ENCODE measurements at places on chromosomes 11 and 22.

DNA sequence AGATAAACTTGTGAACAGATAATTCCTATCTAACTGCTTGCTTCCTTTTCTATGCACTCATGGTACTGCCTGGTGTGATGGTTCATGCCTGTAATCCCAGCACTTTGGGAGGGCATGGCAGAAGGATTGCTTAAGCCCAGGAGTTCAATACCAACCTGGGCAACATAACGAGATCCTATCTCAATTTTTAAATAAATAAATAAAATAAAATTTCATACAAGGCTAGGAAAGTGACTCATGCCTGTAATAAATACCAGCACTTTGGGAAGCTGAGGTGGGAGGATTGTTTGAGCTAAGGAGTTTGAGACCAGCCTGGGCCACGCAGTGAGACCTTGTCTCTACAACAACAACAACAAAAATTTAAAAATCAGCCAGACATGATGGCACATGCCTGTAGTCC lies 166.6 kb downstream of the COMMD9 start:
- no peak for DNase-seq

GRCh38 chr11:4213746-4214145 lies 119.1 kb downstream of the RRM1 start:
- no peak for DNase-seq

DNA sequence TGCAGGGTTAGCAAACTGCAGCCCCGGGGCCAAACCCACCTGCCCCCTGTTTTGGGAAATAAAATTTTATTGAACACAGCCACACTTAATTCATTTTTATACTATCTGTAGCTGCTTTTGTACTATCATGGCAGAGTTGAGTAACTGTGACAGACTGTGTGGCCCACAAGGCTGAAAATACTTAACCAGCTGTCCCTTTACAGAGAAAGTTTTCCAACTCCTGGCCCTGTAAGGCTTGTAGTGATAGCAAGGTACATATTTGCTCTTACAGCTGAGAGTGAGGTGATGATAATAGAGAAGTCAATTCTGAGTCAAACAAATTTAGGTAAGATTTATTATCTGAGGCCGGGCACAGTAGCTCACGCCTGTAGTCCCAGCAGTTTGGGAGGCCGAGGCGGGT lies 87.4 kb upstream of the SLC6A5 start:
- DNase-seq: no peak

GRCh38 chr11:60879971-60880588 lies 12.7 kb downstream of the ZP1 start:
- no peak for DNase-seq

GRCh38 chr22:21013657-21014201 lies 1.2 kb upstream of the P2RX6 start:
- no peak for DNase-seq

- no peak for DNase-seq
Measured at GRCh38 chr11:125455851-125456250, 40.2 kb downstream of the FEZ1 start.

- no peak for DNase-seq
Measured at GRCh38 chr11:61512435-61512834, 3.9 kb downstream of the LRRC10B start.

GRCh38 chr11:114796954-114797721 lies 118.8 kb downstream of the NXPE2 start:
- no peak for DNase-seq

DNA sequence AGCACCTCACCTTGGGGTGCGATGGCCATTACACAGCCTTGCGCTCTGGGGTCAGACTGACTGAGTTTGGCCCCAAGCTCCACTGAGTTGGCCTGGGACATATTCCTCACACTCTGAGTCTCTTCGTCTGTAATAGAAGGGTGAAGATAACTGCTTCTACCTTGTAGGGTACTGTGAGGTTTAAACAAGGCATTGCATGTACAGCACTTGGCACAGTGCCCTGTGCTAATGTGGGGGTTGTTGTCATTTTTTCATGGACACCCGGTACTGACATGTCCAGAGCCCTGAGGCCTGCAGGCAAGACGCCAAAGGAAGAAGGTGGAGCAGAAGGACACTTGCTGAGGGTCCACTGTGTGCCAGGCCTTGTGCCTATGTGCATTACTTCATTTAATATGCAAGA lies 50.7 kb downstream of the OTOG start:
- DNase-seq: peak; percentile 1

DNA sequence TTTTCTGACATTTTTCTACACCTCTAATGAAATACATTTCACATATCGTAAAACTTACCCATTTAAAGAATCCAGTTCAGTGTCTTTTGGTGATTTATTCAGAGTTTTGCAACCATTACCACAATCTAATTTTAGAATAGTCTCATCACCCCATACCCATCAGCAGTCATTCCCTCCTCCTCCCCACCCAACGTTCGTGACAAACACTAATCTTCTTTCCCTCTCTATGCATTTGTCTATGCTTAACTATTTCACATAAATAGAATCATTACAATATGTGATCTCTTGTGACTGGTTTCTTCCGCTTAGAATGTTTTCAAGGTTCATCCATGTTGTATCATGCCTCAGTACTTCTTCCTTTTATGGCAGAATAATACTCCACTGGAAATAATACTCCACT lies 9.5 kb downstream of the TTC28 start:
- no peak for DNase-seq

- no peak for DNase-seq
Measured at GRCh38 chr11:117929916-117930570, 841 bp upstream of the TMPRSS13 start.

GRCh38 chr11:1211838-1212237 lies 11.0 kb upstream of the MUC5B start:
- DNase-seq: no peak

GRCh38 chr22:46573781-46574437 lies 36.5 kb upstream of the CELSR1 start:
- DNase-seq: no peak

- DNase-seq: peak; percentile 63
Measured at GRCh38 chr11:117230286-117230961, 1.4 kb downstream of the PCSK7 start.

GRCh38 chr11:131486100-131486499 lies 115.7 kb downstream of the NTM start:
- DNase-seq: no peak

DNA sequence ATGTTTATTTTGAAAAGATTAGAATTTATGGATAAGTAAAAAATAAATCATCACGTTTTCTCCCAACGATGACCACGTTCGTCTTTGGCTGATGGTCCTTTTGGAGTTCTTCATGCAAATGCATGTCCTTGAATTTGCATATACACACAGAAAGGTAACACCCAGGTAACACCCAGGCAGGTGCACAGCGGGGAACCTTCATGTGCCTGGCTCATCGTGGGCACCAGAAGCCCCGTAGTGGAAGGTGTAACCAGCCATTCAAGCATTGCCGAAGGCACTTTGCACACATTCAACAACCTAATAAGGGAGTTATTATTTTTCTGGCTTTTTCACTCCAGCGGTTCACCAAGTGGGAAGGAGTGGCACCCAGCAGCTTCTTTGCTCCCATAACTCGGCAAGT lies 404.6 kb downstream of the TBC1D22A start:
- DNase-seq: no peak

GRCh38 chr11:67273260-67273990 lies 7.2 kb downstream of the GRK2 start:
- no peak for DNase-seq

DNA sequence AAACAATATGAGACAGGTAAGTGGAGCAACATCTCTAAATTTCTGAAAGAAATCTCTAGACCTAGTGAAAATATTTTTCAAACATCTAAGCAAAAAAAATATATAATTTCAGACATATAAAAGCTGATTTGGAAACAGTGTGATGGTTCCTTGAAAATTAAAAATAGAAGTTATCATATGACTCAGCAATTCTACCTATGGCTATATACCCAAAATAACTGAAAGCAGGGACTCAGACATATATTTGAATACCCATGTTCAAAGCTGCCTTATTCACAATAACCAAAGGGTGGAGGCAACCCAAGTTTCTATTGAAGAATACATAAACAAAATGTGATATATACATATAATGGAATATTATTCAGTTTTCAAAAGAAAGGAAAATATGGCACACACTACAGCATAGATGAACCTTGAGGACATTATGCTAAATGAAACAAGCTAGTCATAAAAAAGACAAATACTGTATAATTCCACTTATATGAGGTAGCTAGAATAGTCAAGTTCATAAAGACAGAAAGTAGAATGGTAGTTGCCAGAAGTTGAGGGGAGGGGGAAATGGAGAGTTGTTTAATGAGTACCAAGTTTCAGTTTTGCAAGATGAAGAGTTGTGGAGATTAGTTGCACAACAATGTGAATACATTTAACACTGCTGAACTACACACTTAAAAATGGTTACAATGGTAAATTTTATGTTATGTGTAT lies 300.4 kb downstream of the TTC28 start:
- no peak for DNase-seq

DNA sequence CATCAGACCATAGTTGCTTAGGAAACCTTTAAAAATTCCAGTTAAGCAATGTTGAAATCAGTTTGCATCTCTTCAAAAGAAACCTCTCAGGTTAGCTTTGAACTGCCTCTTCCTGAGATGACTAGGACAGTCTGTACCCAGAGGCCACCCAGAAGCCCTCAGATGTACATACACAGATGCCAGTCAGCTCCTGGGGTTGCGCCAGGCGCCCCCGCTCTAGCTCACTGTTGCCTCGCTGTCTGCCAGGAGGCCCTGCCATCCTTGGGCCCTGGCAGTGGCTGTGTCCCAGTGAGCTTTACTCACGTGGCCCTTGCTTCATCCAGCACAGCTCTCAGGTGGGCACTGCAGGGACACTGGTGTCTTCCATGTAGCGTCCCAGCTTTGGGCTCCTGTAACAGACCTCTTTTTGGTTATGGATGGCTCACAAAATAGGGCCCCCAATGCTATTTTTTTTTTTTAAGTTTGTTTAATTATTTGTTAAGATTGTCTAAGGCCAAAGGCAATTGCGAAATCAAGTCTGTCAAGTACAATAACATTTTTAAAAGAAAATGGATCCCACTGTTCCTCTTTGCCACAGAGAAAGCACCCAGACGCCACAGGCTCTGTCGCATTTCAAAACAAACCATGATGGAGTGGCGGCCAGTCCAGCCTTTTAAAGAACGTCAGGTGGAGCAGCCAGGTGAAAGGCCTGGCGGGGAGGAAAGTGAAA lies 73.4 kb downstream of the NCAPD3 start:
- no peak for DNase-seq

DNA sequence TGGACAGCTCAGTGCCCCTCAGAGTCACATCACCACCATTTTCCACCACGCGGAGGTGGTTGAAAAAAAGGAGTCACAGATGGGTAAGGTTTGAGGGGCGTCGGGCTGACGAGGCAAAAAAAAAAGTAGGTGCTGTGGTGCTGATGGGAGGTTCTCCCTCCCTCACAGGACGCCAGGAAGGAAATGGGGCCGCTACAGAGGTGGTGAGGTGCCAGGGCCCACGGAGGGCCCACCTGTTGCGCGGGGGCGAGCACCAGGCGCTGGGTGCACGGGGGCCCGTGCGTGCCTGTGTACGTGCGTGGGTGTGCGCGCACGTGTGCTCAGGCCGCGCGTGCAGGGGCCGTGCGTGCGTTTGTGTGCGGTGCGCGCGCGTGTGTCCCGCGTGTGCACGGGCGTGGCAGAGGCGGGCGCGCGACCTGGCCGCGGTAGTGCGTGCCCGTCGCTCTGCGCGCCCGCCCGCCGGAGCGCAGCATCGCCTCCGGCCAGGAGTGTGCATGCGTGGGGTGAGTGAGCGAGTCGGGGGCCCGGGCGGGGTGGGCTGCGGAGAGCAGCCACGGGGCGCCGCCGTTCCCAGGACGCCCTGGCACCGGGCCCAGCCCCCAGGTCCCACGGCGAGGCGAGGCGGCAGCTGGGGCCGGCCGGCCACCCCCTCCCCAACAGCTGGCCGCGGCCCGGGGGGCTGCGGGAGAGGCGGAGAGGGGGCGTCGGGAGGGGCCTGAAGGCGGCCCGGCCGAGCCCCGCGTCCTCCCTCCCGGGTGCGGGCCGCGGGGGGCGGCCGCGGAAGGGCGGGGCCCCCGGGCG lies 2.8 kb downstream of the PDGFB start:
- DNase-seq: no peak

DNA sequence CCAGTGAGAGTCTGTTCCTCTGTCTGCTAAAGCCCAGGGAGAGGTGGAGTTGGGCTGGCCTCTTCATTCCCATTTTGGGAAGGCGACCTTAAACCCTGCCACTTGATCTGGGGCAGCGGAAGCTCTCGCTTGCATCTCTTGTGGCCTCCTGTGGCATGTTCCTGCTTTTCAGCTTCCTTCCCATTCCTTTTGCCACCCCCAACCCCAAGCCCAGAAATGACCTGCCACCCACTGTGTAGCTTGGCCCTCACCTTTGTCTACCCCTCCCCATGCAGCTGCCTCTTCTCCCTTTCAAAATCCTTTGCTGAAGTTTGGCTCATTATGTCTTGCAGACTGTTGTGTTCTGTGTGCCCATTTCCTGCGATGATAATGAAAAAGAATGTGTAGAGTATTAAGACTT lies 110.2 kb downstream of the DBX1 start:
- DNase-seq: no peak

GRCh38 chr11:33722590-33723234 lies 13.5 kb downstream of the CD59 start:
- DNase-seq: no peak

- DNase-seq: no peak
Measured at GRCh38 chr11:117770061-117770460, 27.0 kb downstream of the DSCAML1 start.

DNA sequence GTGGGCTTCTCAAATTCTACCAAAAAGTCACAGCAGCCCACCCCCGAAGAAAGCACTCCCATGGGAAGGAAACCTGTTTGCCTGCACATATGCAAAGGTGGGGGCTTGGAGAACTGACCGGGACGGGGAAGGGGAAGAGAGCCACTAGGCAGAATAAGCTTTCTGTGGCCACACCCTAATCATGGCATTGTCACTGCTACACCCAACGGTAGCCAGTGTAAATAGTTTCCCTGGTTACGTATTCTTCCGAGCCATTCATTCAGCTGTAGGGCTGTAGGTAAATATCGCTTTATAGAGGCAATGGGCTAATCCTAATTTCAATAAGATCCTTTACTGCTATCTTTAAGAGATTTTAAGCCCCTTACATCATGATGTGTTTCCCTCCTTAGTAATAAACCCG lies 61.7 kb downstream of the PRDM11 start:
- no peak for DNase-seq
